ENCODE measurements at places on chromosomes 16 and 17.

DNA sequence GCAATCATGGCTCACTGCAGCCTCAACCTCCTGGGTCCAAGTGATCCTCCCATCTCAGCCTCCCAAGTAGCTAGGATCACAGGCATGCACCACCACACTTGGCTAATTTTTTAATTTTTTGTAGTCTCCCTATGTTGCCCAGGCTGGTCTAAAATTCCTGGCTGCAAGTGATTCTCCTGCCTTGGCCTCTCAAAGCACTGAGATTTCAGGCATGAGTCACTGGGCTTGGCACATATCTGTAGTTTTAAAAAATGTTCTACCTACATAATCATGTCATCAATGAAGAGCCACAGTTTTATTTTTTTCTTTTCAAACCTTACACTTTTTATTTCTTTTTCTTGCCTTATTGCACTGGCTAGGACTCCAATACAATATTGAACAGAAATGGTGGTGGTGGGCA lies 33.1 kb upstream of the COL1A1 start:
- DNase-seq = no peak

DNA sequence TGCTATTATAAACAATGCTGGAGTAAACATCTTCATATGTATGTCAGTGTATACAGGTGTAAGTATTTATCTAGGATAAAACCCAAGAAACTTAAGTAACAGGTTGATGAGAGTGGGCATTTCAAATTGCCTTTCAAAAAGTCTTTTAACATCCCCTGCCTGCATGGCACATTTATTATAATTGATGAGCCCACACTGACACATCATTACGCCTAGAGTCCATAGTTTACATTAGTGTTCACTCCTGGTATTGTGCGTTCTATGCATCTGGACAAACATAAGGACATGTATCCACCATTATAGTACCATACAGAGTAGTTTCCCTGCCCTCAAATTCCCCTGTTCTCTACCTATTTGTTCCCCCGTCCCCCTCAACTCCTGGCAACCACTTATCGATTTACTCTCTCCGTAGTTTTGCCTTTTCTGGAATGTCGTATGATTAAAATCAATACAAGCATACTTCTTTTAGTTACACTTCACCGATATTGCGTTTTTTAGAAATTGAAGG lies 53.7 kb downstream of the NACA2 start:
- no peak for DNase-seq

DNA sequence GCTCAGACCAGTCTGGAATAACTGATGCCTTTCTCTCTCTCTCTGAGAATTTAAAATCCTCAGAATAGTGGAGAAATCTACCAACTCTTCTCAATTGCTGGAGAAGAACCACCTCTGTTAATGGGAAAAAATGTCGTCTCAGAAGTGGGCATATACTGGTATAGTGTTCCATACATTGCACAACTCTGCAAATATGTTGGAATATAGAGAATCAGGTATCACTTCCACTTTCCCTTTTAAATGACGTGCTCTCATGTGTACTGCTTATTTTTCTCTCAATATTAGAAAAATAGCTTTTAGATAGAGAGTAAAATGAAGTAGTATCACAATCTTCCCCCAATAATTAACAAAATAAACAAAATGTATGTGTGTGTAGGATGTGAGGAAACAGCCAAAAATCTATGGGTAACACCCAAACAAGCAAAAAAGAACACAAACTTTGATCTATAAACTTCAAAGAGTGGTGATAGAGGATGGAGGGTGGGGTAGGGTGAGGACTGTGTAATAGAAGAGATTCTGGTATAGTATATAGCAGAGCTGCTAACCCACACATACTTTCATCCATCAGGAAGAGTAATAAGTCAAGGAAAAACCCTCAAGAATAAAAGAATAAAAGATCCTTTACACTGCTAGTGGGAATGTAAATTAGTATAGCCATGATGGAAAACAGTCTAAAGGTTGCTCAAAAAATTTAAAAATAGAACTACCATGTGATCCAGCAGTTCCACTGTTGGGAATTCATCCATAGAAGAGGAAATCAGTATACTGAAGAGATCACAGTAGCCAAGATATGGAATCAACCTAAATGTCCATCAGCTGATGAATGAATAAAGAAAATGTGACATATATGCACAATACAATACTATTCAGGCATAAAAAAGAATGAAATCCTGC lies 46.9 kb downstream of the NFATC3 start:
- no peak for DNase-seq

DNA sequence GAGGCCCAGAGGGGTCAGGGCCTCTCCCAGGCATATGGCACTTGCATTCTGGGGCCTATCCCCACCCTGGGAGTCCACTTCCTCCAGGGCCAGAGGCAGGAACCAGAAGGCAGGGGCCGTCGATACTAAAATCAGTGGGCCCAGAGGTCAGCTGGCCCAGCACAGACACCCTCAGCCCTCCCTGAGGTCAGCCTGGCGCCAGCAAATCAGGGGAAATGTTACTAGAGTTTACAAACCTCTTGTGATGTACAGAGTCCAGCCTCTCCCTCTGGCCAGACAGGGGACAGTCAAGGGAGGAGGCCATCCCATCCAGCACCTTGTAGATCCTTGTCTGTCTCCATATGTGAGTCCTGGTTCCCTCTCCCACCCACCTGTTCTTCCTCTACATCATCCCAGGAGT lies 10.8 kb downstream of the CDH5 start:
- DNase-seq = no peak

DNA sequence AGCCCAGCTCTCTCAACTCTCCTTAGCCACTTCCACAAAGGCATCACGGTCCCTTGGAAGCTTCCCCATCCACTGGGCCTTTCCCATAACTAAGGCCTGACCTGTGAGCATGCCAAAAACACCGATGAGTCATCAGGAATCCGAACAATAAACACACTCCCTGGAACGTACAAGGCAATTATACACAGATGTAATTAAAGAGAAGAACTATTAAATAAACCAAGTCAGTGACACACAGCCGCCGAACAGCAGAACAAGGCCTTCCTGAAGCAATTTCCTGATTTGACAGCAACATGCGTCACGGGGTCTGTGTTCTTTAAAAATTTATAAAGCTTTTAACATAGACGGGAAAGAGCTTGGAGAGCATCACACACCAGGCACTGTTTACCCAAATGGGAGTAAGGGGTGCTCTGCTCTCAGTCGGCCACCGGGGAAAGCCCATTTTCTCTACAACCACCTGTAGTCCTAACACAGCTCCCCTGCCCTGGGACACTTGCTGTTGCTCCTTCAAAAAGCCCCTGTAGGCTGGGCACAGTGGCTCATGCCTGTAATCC lies 29.4 kb downstream of the COG7 start:
- DNase-seq = peak; percentile 75

DNA sequence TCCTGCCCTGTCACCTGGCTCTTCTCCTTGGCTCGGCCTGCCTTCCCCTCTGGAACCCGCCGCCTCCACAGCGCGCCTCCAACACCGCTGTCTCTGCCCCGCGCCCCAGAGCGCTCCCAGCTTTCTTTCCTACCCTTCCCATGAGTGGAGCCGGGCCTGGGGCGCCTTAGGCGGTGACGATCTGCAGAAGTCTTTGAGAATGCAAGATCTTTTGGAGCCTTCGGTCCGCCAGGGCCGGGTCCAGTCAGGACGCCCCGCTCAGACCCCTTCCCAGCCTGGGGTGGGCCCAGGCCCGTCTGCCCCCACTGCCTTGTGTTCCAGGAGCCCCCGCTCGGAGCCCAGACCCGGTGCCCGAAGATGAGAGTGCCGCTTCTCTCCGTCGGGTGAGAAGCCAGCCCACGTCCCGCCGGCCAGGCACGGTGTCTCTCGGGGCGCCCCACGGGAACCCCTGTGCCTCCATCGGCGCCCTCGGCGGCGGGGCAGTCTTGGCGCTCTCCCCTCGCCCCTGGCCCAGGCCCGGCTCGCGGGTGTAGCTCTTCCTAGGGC lies 40.0 kb downstream of the MRM1 start:
- no peak for DNase-seq

GRCh38 chr17:61996916-61997605 lies 68.0 kb downstream of the MED13 start:
- no peak for DNase-seq

DNA sequence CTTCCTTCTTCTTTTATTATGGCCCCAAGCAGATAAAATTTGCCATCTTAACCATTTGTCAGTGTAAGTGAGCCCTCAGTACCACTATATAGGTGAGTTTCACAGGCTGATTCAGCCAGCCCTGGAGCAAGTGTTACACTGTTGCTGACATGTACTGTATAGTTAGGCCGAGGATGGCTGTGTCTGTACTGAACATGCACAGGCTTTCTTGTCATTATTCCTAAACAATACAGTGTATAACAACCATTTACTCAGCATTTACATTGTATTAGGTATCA lies 53.7 kb downstream of the AMFR start:
- DNase-seq = no peak

- DNase-seq = no peak
These were observed 8.6 kb upstream of the BAHCC1 start for GRCh38 chr17:81386646-81387099.

GRCh38 chr17:79374087-79374689 lies 236.7 kb downstream of the RBFOX3 start:
- DNase-seq = no peak

DNA sequence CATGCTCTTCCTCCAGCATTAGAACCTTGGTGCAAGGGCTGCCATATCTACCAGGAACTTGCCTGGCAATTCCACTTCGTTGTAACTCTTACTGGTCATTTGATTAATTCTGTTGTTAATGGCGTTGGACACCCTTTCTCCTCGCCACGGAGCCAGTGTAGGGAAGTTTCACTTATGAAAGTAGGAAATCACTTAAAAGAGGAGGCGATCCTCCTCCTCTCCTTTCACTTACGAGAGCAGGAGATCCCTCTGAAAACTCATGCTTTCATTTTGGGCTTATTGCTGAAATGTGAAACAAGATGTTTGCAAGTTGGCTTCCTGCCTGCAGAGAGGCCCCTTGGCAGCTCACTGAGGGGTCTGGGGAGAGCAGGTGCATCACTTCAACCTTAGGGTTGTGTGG lies 226.0 kb downstream of the SNX29 start:
- DNase-seq = no peak

DNA sequence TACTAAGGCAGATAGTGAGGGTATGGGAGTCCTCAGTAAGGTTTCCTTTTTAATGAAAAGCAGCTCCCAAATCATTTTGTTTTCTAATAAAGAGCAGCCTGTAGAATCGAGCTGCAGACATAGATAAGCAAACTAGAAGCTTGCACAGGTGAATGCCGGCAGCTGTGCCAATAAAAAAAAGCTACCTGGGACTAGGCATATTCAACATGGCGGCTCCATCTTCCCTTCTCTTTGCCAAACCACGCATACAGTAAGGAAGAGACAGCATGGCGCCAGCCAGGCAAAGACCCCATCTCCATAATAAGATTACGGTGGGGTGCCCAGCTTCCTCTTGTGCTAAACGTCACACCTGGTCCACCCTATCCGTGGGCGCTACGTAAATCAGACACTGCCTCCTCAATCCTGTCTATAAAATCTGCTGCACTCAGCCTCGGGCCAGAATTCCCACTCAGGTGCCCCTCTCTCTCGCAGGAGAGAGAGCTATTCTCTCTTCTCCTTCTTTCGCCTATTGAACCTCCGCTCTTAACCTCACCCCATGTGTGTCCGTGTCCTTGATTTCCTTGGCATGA lies 92.7 kb upstream of the FA2H start:
- DNase-seq = no peak

- no peak for DNase-seq
These were observed 47.5 kb downstream of the USP22 start for GRCh38 chr17:20995164-20995872.

GRCh38 chr16:23486480-23486879 lies 23.8 kb downstream of the GGA2 start:
- no peak for DNase-seq

DNA sequence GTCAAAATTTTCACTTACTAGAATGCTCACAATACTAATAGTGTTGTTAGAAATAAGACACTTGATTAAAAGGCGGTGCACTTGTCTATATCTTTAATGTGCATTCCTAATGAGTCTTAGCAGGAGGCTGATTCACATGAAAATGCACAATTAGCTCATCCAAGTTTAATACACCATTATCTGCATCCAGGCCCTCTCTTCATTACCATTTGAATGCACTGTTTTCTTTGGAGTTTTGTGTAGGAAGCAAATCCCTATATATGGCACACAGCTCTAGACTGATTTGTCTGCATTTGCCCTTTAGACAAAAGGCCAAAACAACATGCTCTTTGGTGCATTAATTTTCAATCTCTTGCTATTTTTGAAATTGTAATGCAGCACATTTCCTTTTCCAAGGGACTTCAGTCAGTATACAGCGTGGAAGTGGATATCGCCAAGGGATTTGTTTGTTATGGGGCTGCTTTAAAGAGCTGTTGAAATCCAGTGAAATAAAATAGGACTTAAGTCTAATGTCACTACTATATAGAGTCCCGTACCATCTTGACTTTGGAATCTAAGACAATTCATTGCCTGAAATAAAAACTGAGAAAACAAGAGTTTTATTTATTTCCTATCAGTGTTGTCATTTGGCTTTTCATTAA lies 257.6 kb upstream of the CPHXL start:
- DNase-seq = no peak

DNA sequence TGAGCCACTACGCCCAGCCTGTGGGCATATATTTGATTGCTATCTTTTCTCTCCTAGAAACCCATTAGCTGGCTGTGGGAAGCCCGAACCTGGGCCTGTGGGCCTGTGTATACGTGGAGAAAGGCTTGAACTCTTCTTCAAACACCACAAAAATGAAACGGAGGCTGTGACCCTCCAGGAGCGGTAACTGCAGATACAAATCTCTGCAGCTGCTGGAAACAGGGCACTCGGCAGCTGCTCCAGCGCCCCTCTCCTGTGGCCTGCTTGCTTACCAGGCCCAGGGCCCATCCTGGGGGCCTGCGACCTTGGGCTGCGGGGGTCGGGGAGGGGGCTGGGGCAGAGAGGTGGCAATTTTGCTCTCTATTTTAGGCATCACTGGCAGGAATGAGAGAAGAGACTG lies 28.0 kb upstream of the MTSS2 start:
- DNase-seq = no peak

- peak; percentile 52 for DNase-seq
These were observed 34.7 kb downstream of the SBK1 start for GRCh38 chr16:28326881-28327610.

DNA sequence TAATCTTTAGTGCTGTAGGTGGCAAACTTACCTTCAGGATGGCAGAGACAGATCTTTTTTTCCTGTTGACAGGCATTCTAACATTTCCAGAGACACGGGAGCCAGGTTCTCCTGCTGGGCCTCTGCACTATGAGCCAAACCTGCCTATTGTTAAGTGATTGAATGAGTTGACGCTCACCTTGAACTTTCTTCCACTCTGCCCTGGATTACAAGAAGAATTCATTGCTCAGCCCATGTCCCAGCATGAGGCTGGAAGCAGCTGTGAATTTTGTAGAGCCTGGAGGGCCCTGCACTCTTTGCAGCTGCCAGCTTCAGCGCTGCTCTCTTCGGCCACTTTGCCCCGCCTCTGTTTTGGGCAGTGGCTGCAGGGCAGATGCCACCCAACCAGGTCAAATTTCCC lies 9.4 kb upstream of the SLC7A5 start:
- DNase-seq = no peak

DNA sequence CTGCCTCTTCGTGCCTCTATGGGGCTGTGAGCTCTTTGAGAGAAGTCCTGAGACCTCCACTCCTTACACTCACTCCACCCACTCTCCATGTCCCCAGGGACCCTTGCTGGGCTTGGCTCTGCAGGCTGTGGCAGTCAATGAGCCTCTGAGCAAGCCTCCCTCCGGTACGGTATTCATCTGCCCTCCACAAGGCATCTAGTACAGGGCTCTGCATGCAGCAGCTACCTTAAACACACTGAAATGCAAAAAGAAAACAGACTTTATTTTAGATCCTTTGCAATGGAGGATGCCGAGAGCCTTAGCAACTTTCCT lies 38.9 kb upstream of the SMPD3 start:
- DNase-seq = no peak

Measured in COLO829 (cell line).